Endodermal cell (in vitro differentiated cells): ENCODE measurements at places on chromosomes 7 and 10.

DNA sequence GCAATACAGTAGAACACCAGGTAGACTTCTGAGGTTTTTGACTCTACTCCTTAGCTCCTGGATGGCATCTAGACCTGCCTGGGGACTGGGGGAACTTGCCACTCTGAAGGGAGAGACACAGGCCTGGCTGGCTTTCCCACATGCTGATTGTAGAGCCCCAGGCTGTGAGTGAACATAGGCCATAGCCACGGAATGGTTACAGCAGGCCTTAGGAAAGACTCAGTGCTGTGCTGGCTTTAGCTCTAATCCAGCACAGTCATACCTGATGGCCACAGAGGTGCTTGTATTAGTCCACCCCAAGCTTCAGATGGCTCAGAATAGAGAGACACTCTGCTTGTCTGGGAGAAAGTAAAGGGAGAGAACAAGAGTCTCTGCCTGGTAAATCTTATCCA is 35.0 kb upstream of the ARHGAP12 start:
- no peak for DNase-seq

GRCh38 chr7:7122701-7123281 is 59.6 kb upstream of the C1GALT1 start:
- DNase-seq = no peak

- no peak for DNase-seq
Measured at GRCh38 chr10:106582291-106582690, 582.2 kb downstream of the SORCS1 start.

- no peak for DNase-seq
Measured at GRCh38 chr7:135168489-135169140, 1.9 kb downstream of the CYREN start.

GRCh38 chr10:94430701-94431100 is 28.4 kb downstream of the TBC1D12 start:
- no peak for DNase-seq

DNA sequence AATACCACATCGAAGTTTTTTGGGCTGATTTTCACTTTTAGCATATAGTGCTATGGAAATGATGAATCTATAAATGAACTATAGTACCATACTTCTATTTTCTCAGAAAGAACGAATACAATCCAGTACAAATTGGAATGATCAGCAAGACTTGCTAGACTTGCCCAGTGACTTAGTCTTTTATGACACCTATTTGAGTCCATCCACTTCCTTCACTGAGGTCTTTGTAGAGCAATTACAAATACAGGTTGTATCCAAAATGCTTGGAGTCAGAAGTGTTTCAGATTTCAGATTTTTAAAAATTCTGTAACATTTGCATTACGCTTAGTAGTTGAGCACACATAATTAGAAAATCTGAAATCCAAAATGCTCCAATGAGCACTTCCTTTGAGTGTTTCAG is 104.3 kb downstream of the NRBF2 start:
- DNase-seq = no peak

DNA sequence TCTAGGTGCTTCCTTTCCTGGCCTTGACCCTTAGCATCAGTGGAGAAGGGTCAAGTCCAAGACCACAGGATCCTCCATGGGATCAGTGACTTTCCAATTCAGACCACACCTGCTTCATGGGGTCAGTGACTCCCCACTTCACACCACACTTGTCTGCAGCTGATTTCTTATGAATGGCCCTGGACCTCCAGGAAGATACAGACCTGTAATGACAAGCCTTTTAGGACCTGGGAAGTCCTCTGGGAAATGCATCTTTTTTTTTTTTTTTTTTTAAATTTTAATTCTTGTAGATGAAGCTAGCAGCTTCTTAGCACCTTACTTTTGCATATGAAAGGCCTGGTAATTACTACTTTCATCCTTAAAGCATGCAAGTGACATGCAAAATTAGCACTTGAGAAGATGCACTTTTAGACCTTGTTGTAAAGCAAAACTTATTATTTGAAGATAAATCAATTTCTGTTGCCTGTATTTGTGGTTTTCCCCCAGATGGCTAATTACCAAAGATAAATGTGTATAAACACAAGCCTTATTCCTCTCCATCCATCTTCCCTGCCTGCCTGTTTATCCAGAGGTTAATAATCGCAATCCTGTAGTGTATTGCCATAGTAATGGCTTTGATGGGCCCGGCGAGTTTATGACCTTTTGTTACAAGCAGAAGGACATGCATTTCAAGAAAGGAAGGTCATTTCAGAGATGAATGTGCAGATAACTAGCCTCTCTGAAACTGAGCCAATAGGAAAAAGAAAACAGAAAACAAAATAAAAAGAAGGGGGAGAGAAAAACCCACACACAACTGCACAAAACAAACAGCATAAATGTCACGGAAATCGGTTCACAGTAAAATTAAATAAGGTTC is 1018.7 kb downstream of the TYW1 start:
- peak; percentile 59 for DNase-seq

- peak; percentile 41 for DNase-seq
Measured at GRCh38 chr10:47451998-47452494, 31.9 kb downstream of the ANXA8 start.

DNA sequence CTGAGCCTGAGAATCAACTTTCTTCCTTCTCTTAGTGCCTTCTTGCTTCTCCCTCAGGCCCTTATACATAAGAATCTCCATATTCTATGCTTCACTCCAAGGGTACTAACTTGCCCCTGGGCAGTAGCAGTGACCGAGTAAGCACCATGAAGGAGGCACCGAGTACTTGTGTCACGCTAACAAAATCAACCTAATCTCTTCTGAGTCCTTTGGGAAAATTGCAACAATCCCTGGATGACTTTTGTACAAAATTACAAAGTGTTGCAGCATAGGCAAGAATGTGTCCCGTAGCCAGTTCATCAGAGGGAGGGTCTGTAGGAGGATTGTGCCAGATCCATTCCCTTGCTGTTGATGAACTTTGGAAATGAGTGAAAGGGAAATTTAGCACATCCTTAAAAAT is 80.4 kb upstream of the EEPD1 start:
- no peak for DNase-seq

DNA sequence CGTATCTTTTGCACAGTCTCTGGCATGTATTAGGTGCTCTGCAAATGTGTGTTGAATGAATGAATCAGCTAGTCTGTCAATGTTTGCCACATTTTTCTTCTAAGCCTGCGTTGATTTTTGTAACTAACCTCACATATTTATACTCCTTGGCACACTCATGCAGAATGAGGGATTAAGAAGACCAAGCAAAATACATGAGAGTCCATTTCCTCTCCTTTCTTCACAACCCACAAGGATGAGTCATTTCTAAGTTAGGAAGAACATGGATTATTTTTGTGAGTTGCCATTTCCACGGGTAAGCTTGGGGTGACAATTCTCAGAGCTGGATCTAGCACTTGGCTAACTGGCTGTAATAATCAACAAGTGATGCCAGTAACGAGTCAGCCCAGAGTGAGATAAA is 158.8 kb downstream of the TWIST1 start:
- no peak for DNase-seq

DNA sequence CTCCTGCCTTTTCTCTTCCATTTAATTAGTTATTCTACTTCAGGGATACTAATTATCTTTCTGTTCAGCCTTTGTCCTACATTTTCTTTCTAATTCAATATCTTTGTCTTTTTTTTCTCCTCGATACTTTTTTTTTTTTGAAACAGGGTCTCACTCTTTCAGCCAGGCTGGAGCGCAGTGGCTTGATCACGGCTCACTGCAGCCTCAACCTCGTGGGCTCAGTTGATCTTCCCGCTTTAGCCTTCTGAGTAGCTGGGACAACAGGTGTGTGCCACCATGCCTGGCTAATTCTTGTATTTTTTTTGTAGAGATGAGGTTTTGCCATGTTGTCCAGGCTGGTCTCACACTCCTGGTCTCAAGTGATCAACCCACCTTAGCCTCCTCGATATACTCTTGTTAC is 38.9 kb downstream of the CCSER2 start:
- no peak for DNase-seq

DNA sequence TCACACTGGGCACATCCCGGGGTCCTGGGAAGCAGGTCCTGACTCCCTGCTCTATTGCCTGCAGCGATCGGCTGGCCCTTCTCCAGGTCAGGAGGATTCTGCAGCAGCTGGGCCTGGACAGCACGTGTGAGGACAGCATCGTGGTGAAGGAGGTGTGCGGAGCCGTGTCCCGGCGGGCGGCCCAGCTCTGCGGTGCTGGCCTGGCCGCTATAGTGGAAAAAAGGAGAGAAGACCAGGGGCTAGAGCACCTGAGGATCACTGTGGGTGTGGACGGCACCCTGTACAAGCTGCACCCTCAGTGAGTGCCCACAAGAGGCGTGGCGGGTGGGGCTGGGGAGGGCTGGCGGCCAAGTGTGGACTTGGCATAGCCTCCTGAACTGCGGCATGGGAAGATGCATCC is 12.8 kb upstream of the HK1 start:
- no peak for DNase-seq

DNA sequence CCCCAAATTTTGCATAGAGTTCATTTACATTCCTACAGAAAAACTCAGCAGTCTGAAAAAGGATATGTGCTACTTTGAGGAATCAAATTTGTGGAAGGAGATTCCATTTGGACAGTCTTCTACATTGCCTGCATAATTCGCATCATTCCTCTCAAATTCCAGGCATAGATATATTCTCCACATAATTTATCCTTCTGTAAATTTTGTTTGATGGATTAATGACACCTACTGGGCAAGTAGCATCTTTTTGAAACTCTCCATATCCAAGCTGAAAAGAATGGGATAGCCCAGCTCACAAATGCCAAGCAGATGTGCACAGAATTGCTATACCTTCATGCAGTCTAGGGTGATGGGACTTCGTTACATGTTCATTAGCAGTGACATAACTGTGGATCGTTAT is 515.3 kb downstream of the AUTS2 start:
- DNase-seq = no peak

GRCh38 chr7:21639206-21639868 is 96.5 kb downstream of the DNAH11 start:
- DNase-seq = no peak

- peak; percentile 95 for DNase-seq
Measured at GRCh38 chr7:92133737-92134270, 473 bp downstream of the CYP51A1 start.

DNA sequence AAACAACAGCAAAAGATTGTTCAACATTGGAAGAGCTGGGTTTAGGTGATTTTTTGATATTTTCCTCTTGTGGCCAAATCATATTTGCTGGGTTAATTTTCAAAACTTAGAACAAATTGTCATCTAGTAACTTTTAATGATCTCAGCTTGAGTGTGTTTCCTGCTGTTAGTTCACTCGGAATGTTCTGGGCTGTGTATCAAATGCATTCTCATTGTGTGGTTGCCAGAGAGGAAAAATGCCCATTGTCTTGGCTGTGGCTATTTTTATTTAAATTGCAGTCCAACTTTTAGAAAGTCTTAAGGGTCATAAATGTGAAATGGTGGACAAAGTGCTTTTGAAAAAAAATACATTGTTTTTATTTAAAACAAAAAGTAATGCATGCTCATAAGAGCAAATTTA is 542.0 kb downstream of the TNS3 start:
- DNase-seq = no peak

DNA sequence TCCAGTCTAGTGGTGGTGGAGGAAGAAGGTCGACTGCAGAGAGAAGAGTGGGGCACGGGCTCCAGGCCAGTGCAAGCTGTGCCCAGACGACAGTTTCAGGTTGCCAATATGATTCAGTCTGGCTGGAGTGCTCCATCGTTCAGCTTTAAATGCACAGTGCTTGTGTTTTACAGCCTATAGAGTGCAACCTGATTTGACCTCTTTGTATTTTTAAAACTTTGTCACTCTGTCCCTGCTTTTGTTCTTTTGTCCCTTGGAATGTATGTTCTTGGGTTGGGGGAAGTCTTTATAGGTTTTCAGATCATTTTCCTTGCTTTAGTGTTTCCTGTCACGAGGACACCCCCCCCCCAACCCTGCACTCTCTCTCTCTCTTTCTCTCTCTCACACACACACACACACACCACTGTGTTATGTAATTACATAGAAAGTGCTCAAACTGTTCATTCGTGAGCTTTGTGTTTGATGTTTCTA is 198.0 kb downstream of the CAMK1D start:
- DNase-seq = no peak

DNA sequence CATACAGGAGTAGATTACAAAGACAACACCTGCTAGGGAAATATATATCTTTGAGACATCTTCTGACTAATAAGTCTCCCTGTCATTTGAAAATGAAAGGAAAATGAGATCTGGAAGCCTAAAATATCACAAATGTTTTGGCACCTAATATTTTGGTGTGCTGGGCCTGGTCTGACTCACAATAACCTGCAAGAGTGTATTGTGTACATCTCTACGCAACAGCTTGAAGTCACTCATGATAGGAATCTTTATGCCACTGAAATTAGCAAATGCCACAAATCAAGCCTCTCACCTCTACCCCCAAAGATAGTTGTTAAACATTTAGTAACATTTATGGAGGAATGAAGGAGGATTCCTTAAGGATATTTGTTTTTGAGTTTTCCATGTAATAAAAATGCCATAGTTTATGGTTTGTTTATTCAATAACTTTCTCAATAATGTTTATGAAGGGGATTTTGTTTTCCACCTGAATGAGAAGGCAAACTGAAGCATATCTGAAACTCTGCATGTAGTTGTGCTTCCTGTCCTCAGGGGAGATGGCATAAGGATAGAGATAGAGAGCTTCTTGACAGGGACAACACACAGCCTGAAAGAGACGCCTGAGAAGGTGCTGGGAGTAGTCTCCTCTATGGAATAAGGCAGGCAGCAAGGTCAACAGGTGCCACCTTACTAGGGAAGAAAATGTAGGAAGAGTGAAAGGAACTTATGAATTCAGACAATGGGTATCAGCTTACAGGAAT is 197.4 kb downstream of the AHR start:
- no peak for DNase-seq
